CD4-positive, alpha-beta T cell treated with Interleukin-4 for 4 hours (primary cell): ENCODE measurements at places on chromosomes 3 and 15.

GRCh38 chr15:27414168-27414870 lies 443.3 kb downstream of the GABRG3 start:
- DNase-seq, result no peak

- DNase-seq, result no peak
Observed at GRCh38 chr3:144259267-144259666, 287.6 kb downstream of the DIPK2A start.

GRCh38 chr3:161197855-161198850 lies 23.0 kb upstream of the NMD3 start:
- DNase-seq, result no peak

GRCh38 chr15:98904544-98904943 lies 103.0 kb downstream of the PGPEP1L start:
- DNase-seq, result no peak

- no peak for DNase-seq
Observed at GRCh38 chr3:181252631-181253030, 263.1 kb upstream of the DNAJC19 start.

- no peak for DNase-seq
Observed at GRCh38 chr3:59273976-59274375, 224.2 kb upstream of the CFAP20DC start.

- no peak for DNase-seq
Observed at GRCh38 chr3:120495809-120496208, 45.0 kb upstream of the FSTL1 start.
